ENCODE measurements at places on chromosomes 3 and 15.

DNA sequence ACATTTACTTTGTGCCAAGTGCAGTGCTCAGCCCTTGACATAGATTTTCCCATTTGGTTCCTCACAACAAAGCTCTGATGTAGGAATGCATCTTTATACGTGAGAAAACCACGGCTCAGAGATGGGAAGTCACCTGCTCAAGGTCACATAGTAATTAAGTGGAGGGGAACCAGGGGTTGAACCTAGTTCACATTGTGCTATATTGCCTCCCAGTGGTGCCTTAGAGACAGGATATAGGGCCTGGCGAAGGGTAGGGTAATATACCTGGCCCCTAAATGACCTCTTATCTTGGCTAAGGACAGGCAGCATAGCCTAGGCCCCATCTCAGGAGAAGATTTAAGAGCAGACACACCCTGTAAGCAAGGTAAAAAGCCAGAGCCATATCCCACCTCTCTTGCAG lies 71.5 kb downstream of the FOXP1 start:
- peak; percentile 46 for DNase-seq

DNA sequence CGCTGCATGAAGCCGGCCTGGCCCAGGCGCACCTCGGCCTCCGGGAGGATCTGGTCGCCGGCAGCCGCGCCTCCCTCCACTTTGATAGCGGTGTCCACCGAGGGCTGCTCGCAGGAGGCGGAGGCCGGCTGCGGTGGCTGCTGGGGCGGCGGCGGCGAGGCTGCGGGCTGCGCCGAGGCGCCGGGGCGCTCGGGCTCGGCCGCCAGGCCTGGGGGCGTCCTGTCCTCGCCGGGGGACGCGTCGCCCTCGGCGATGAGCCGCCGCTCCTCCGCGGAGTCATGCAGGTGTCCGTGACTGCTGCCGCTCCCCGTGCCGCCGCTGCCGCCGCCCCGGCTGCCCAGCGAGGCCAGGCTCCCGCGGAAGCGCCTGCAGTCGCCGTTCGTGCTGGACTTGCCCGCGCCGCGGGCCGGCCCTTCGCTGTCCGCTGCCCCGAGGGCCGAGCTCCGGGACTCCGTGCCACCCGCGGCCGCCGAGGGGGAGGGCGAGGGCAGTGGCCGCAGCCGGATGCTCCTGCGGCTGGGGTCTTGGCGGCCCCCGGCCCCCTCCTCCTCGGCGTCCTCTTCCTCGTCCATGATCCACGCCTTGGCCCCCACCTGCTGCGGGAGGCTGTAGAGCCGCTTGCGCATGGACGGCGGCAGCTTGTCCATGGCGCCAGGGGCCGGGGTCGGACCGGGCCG lies 996 bp downstream of the HCN4 start:
- DNase-seq = no peak

DNA sequence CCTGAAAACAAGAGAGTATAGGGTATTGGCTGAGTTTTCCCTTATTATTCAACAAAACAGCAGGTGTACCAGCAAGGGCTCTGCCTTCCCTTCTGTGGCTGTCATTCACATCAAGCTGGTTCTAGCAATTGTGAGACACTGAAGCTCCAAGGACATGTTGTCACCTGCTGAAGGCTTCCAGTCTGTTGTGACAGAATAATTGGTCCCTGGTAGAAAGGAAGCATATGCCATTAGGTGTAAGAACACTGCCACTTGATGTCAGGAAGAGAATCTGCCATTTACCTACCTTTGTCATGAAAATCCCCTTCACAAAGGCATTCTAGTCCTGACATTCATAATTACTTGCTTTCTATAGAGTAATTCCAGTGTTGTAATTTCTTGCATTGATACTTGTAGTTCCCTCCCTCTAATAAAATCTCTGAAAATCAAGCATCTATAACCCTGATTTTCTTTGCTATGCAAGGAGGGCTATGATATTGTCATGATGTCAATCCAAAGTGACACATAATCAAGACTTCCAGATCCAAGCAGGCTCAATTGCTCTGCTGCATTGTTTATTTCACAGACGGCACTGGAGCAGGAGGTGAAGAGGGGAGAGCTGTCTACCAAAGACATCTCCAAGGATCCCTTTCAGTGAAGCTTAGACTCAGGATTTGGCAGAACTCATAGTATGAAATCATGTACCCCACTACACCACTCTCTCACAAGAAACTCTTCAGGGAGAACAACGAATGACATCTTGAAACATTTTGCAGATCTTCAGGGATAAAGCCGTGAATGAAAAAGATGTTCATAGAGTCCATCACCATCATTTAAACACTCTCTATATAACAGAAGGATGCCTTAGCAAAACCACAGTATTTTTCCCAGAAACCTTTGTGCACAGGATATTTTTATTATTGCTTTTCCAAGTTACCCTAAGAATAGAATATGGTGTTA lies 425.3 kb downstream of the RBMS3 start:
- DNase-seq = no peak

GRCh38 chr3:32956750-32957570 lies 5.5 kb downstream of the CCR4 start:
- DNase-seq = no peak

DNA sequence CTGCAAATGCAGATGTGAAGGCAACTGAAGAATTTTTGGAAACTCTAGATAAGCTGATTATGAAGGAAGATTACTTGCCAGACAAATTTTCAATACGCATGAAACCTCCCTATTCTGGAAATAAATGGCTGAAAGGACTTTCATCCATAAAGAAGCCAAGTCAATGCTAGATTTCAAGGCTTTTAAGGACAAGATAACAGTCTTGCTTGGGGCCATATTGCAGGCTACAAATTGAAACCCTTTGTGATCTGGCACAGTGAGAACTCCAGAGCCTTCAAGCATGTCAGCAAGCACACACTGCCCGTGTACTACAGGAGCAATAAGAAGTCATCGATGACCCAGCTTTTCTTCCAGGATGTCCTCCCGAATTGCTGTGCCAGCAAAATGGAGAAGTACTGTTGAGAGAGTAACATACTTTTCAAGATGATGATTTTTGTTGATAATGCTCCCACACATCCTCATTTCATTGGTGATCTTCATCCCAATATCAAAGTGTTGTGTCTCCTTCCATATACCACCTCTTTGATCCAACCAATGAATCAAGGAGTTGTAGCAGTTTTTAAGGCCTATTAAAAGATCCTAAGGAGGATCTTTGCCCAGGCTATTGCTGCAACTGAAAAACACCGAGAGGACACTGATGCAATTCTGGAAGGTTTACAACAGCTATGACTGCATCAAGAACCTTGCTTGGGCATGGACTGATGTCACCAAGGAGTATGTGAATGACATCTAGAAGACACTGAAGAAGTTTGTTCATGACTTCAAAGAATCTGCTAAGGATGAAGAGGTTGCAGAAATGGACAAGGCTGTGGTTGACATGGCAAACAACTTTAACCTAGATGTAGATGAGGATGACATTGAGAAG lies 20.3 kb downstream of the CALML4 start:
- no peak for DNase-seq

GRCh38 chr3:25508901-25509300 lies 80.8 kb downstream of the RARB start:
- DNase-seq = no peak

DNA sequence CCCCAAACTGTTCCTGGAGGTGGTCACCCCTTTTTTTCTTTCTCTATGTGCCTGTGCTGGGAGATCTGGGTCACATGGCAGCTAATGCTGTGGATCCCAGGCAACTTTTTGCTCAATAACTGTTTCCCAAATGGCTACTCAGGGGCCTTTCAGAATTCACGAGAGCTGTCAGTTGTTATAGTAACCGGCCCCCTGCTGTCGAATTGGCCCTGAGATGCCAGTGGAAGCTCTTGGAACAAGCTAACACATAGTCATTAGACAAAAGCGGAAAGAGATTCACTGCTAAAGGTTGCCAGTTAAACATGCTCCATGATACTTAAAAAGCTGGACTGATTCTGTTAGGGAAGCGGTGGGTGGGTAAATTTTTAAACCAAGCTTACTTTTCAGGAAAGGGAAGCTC lies 144.1 kb downstream of the FEZF2 start:
- DNase-seq = no peak

- DNase-seq = no peak
Observed at GRCh38 chr3:169627073-169627472, 36.4 kb downstream of the MECOM start.

- DNase-seq = no peak
Observed at GRCh38 chr3:127492426-127492825, 98.1 kb downstream of the TPRA1 start.

- DNase-seq = no peak
Observed at GRCh38 chr3:150312018-150312657, 96.0 kb upstream of the TSC22D2 start.

DNA sequence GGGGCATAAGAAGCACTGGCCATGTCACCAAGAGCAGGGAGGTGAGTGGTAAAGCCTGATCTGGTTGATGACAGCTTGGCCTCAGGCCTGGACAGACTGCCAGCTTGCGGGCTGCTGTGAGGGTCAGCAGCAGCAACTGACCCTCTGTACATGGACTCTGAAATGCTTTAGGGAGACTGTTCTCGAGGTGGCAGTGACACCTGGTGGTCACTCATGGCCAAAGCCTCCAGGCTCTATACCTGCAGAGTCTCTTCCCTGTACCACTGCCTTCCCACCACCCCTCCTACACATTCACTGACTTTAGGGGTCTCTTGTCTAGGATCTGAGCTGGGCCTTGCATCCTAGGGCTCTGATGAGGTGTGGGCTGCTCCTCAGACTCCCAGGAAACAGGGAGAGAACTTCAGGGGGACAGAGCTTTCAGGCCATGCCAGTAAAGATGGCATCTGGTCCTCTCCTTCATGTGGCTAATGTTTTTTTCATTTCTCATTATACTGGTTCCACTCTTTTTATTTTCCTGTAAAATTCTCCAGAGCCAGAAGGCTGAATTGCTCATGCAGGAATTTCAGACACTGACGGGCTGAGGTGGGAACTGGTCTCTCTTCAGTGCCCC lies 17.2 kb upstream of the TIMP4 start:
- peak; percentile 62 for DNase-seq

DNA sequence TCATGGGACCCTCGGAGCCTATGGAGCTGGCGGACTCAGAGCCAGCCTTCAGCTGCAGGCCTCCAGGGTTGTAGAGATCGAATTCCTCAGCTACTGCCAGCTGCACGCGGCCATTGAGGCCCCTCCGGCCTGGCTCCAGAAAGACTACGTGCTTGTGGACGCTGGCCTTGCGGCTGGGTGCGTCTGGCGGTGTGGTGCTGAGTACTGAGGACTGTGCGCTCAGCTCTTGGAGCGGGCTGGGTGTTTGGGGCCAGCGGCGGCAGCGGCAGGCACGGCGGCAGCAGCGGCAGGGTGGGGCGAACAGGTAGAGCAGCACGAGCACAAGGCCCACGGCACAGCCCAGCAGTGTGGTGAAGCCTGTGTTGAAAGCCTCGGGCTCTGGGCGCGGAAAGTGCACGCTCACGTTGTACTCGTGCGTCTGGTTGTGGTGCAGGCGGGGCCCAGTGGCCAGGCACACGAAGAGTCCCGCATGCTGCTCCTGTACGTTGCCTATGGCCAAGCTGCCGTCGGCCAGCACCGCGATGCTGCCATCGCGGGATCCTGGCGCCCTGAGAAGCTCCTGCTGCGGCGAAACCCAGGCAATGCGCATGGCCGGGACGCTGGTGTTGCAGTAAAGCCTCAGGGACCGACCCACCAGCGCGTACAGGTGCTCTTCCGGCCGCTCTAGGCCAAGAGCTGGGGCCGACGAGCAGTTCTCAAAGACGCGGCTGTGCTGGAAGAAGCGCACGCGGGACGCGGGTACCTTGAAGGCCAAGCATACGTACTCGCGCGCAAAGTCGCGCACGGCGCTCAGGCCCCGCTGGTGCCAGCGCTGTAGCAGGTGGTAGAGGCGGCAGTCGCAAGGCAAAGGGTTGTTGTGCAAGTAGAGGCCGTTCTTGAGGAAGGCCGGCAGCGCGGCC lies 1.3 kb downstream of the AMIGO3 start:
- DNase-seq = no peak

- DNase-seq = no peak
Observed at GRCh38 chr3:130565224-130565623, 48.2 kb downstream of the COL6A6 start.

DNA sequence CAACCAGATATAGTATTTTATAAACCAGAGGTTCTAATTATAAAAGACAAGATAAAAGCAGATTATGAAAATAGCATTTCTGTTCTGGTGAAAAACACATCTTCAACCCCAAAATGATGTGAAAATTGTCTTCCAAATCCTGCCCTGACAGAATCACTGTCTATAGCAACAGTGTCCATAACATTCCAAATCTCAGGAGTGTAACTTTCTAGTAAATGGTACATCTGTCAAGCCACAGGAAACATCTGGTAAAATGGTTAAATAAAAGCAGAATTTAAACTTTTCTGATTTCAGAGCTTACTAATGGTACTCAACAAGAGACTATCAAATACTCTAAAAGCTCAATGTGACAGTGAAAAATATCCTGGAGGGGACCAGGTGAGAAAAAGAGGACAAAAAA lies 60.5 kb downstream of the VGLL4 start:
- DNase-seq = no peak

- DNase-seq = no peak
Observed at GRCh38 chr15:23073890-23074646, 34.7 kb upstream of the TUBGCP5 start.

DNA sequence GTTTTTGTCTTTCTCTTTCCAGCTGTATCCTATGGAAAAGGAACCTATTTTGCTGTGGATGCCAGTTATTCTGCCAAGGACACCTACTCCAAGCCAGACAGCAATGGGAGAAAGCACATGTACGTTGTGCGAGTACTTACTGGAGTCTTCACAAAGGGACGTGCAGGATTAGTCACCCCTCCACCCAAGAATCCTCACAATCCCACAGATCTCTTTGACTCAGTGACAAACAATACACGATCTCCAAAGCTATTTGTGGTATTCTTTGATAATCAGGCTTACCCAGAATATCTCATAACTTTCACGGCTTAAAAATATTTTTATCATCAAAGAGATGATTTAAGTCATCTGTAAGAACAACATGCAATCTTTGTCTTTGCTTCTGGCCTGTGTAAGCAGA lies 44.9 kb upstream of the PARP14 start:
- DNase-seq = no peak

GRCh38 chr15:27864719-27865118 lies 234.4 kb downstream of the OCA2 start:
- DNase-seq = no peak

- no peak for DNase-seq
Observed at GRCh38 chr15:96574782-96575181, 244.3 kb downstream of the NR2F2 start.
